ENCODE measurements at places on chromosomes 2 and 18. TPM values are rescaled to one million over a fixed set of nuclear protein-coding genes. Genes with fewer than 3 reads are reported as not detected.

IL1RL2 gene
- total RNA-seq: 2.6 TPM

FBXO41 gene
- total RNA-seq: 1.6 TPM

NR4A2 gene
- 0.26 TPM for total RNA-seq

CHRNG gene
- total RNA-seq: not detected

COL6A3 gene
- total RNA-seq: 0.64 TPM

CYB5A gene
- total RNA-seq: 53.2 TPM

RAB17 gene
- 2.4 TPM for total RNA-seq

C2orf66 gene
- total RNA-seq: under 0.01 TPM

NTSR2 gene
- total RNA-seq: not detected

ZAP70 gene
- not detected for total RNA-seq

CDH7 gene
- not detected for total RNA-seq

IKZF2 gene
- total RNA-seq: 27.4 TPM

DIPK1C gene
- total RNA-seq: not detected

IER3IP1 gene
- total RNA-seq: 38.7 TPM

NEUROD1 gene
- not detected for total RNA-seq

FAM161A gene
- 0.90 TPM for total RNA-seq

SLC5A6 gene
- 6.3 TPM for total RNA-seq

IL1RL1 gene
- 65.8 TPM for total RNA-seq

MAP3K20 gene
- 50.2 TPM for total RNA-seq

ANKRD30BL gene
- not detected for total RNA-seq

KCNE4 gene
- total RNA-seq: 0.26 TPM

KRTCAP3 gene
- total RNA-seq: 29.1 TPM

TCF23 gene
- under 0.01 TPM for total RNA-seq

UCN gene
- total RNA-seq: 0.51 TPM

CLEC4F gene
- not detected for total RNA-seq

NXPH2 gene
- not detected for total RNA-seq

KATNAL2 gene
- total RNA-seq: under 0.01 TPM

ZSWIM2 gene
- total RNA-seq: not detected

NAT8 gene
- total RNA-seq: not detected

EFEMP1 gene
- total RNA-seq: 227 TPM

SIX3 gene
- total RNA-seq: not detected

BOLL gene
- not detected for total RNA-seq

SLC19A3 gene
- not detected for total RNA-seq

C18orf63 gene
- total RNA-seq: not detected

MYCN gene
- total RNA-seq: not detected

Measured in bronchial epithelial cell (primary cell).